ENCODE measurements at places on chromosomes 12 and 14. TPM values are rescaled to one million over a fixed set of nuclear protein-coding genes. Genes with fewer than 3 reads are reported as not detected.

Gene SYCP3
- total RNA-seq: 0.36 TPM

Gene GALNT9
- 5.0 TPM for total RNA-seq

Gene C1S
- 420 TPM for total RNA-seq

Gene IRAK3
- total RNA-seq: 15.1 TPM

Gene GLS2
- 3.5 TPM for total RNA-seq

Gene GALNT16
- total RNA-seq: 20.5 TPM

Gene SETD3
- total RNA-seq: 164 TPM

Gene GPRC5D
- not detected for total RNA-seq

DNA sequence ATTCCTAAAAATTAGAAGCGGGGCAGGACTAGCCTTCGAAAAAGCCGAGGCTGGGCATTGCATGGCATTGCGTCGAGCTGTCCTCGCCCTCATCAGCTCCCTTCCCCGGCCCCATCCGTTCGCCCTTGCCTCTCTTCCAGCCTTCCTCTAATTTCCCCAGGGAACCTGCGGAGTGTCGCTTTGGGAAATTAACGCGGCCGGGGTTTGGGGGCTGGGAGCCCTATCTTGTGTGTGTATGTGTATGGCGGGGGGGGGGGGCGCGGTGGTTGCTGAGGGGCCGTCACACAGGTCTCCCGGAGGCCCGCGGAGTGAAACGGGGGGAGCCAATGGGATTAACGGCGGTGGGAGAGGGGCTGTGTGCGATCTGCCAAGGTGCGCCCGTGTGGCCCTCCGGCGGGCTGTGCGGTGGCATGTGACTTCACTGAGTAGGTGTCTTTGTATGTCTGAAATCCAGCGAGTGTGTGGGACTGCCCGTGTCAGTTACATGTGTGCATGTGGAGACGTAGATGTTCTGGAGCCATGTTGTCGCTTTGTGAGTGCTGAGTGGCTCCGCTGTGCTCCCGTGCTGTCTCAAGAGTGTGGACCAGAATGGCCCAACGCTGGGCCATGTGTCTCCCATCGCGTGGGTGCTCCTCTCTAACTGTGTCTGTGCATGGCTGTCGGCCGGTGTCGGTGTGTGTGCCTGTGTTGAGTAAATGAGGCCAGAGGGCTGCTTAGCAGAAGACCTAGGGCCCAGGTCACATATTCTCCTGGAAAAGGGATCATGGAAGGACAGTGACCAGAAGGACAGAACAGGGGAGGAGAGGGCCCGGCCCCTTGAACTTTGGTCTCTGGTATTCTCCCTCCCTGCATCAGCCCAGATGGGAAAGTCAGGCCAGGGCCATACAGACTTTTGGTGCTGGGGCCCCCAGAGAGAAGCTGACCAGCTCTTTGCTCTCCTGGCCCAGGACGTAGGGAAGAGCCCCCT is 1.5 kb downstream of the PTMS start:
- DNase-seq: no peak

DNA sequence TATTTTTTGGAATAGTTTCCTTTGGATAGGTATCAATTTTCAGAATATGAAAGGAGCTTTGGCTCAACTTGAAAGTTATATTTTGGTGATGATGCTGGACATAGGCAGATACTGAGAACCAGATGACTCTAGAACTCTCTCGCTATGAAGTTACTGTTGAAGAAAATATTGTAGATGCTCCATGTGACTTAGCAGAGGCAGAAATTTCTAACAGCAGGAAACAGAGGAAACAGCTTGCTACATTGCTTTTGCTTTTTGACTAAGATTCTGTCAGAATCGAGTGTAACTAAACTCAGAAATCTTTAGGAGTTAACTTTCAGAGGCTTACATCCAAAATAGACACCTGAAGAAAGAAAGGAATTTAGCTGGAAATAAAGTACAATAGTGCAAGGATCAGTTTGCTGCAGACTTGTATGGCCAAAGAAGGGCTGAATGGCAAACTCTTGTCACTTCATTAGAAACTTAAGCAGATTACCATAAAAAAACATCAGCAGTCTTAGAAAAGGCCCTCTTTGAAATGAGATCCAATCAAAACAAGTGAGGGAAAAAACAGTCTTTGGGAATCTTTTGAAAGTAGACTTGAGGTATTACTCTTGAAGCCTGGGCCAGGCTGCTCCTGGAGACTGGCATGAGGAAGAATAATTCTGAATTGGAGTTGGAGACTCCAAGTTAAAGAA is 911.8 kb downstream of the FSCB start:
- DNase-seq: no peak

GRCh38 chr12:16358878-16359277 is 11.4 kb downstream of the MGST1 start:
- no peak for DNase-seq

DNA sequence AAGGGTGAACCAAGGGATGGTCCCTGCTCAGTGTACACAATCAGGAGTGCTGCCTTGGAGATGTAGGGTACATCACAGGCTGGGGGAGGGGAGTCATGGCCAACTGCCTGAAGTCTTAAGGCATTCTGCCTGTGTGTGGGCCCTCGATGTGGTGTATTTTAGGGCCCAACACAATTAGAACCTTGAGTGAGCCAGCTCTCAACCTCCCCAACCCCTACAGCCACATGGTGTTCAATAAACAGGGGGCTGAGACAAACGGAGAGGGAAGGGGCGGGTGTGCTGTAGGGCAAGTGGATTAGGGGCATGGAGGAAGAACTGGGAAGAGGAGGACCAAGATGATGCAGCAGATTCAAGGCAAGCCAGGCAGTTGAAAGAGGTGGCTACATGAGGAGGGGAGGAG is 8.6 kb upstream of the CHD4 start:
- DNase-seq: no peak

- no peak for DNase-seq
Measured at GRCh38 chr12:110182281-110182680, 58.1 kb downstream of the IFT81 start.

GRCh38 chr14:34713681-34714319 is 593 bp downstream of the CFL2 start:
- peak; percentile 79 for DNase-seq

DNA sequence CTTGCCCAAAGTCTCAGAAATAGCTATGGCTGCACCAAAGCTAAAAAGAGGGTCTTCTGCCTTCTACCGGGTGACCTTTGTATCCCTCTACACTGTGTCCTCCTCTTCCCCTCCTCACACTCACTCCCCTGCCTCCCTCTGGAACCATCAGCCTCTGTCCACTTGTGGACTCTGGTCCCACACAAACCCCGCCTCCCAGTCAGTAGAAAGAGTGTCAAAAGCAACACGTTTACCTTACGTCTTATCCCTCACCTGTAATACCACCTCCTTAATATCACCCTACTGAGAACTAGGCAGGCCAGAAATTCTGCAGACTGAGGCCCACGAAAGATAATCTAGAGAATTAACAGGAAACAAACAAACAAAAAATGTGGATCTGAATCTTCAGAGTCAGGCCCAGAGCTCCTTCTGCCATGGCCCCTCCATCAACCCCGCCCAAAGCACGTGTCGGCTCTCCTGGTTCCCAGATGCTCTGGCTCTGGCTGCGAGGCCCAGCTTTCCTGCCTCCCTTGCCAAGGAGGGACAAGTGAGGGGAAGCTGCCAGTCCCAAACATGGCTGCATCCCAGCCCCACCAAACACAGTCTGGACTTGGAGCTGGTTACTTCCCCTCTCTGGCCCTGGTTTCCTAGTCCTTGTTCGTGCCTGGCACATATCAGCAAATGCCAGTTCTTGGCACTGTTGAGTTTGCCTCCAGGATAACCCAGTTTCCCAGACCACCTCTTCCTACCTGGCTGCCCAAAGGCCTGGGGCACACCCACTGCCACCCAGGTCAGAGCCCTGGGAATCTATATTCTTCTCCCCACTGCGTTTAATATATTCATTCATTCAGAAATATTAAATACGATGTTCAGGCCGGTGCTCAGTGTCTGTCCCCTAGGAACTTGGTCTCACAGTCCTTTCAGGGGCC is 2.7 kb downstream of the ACTN1 start:
- DNase-seq: peak; percentile 93

DNA sequence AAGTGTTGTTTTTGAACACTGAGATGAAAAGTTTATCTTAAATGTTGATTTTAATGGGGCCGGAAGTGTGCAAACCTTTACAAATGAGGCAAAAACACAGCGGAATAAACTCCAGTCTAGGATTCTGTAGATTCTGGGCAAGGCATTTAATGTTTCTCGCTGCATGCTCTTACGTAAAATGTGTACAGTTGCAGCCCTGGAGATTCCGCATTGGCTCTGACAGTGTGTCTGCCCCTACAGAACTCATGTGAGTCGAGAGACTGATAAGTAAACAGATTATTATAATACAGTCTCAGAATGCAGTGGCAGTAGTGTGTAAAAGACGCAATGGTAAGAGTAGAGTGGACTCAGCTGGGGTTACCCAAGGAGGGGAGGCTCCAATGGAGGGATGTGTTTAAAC is 33.6 kb downstream of the LRRK2 start:
- DNase-seq: no peak

DNA sequence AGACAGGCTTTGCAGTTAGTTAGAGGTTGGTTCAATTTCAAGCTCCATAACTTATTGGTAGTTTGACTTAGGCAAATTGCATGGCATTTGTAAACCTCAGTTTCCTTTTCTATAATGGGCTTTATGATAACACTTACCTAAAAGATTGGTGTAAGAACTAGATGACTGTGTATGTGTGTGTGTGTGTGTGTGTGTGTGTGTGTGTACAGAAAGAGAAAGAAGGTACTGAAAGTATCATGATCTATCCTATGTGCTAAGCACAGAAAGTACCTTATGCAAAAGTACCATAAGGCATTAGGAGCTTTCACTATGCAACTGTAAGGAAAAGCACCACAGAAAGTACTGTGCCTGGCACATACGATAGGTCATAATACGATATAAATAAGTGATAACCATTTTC is 304.3 kb upstream of the KITLG start:
- no peak for DNase-seq

DNA sequence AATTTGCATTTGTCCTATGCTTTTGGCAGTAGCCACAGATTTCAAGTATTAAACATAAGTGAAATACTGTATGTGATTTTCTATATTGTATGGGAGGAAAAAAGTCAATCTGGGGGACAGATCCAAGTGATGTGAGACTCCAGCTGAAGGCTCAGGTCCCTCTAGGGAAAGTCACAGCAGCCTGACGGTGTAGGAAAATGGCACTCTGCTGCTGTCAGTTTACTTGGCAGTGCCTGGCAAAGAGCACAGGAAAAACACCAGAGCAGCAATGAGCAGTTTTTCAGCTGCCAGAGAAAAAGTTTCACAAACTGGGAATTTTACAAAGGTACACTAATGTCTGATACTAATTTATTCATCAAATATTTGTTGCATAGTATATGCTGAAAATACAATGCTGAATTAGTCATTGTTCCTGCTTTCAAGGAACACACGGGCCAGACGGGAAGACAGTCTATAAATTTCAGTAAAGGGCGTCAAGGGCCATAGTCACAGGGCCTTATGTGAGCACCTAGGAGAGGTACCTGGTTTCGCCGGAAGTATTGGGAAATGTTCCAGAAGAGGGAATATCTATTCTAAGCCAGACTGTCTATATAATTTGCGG is 66.2 kb upstream of the SLC38A2 start:
- no peak for DNase-seq

DNA sequence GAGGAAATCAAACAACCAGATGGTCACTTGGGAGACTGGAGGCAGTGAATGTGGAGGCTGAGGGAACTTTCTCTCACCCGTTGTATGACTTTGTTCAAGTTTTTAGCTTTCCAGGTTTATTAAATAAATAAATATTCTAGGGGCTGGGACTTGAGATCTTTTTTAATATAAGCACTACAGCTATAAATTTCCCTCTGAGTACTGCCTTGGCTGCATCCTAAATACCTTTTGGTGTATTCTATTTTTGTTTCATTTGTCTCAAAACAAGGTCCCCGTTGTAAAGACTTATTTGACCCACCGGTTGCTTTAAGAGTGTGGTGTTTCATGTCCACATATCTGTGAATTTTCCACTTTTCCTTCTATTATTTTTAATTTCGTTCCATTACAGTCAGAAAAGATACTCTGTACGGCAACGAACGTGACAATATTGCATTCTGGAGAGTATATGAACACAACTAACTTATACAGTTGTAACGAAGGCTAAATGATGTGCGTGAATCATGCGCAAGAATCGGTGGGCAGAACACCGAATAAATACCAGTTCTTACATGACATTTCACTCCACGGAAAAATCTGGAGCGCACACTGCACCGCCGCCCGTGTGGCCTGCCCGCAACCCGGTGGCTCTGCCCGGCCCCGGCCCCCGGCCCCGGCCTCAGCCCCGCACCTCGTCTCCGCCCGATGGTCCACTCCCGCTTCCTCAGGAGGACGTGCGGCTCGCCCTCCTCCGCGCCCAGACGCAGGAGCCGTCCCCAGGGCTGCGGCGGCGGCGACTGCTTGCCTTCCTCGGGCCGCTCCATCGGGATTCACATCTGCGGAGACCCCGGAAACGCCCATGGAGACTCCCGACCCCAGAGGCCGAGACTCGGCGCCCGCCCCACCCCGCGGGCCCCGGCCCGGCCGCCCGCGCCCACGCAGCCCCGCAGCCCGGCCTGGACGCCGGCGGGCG is 602 bp downstream of the CHFR start:
- DNase-seq: peak; percentile 70

- no peak for DNase-seq
Measured at GRCh38 chr12:87618199-87618598, 411.0 kb downstream of the C12orf50 start.

DNA sequence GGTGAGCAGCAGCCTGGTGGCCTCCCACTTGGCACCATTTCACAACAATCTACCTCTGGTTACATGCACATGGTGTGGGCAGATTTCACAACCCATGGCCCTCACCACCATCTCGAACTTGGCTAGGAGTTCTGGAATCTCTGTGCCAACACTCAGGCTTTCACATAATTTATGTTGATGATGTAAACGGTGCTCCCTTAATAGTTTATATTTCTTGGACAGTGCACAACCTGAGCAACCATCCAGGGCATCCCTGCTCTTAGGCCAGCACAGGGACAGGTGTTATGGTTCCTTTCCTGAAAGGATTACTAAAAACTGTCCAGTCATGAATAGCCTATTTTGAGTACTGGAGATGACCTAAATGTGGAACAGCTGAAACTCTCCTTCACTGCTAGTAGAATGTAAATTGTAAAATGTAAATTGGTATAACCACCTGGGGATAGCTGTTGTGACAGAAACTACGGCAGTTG is 28.6 kb downstream of the ABCB9 start:
- DNase-seq: no peak

DNA sequence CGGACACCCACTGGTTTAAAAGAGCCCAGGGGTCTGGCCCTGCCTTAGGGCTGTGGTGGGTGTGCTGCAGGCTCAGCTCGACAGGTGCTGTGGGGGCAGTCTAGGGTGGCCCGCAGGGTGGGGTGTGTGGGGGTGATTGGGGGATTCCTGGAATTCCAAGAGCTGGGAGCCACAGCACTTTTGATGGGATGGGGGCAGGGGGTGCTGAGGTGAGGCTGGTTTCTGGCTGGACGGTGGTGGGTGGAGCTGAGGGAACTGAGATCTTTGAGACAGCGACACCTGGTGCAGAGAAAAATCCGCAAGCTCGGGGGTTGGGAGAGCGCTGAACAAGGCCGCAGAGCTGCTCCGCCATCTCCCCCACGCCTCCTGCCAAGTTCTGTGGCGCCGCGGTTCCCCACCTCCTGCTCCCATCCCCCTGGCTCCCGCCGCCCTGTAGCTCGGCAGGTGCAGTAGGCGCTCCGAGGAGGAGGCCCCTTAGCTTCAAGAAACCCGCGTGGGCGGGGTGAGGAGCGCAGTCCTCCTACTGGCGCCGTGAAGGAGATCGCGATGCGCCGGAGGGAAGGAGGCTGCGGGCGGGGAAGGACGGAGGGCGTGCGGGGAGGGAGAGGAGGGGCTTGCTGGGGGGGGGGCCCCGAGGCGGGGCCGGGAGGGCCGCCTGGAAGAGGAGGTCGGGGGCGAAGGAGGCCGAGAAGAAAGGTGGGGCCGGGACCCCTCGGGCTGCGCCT is 1.3 kb upstream of the TEDC1 start:
- peak; percentile 94 for DNase-seq
